ENCODE measurements at places on chromosomes 5 and 9.
A peak's percentile ranks its signal among the peaks of the same experiment; 100 is the strongest.

GRCh38 chr5:147733075-147733474, 49.5 kb downstream of the JAKMIP2 start:
- no peak for DNase-seq

GRCh38 chr5:149739371-149739770, 9.3 kb downstream of the PPARGC1B start:
- no peak for DNase-seq

GRCh38 chr9:124282442-124283227, 24.9 kb downstream of the NEK6 start:
- no peak for DNase-seq

DNA sequence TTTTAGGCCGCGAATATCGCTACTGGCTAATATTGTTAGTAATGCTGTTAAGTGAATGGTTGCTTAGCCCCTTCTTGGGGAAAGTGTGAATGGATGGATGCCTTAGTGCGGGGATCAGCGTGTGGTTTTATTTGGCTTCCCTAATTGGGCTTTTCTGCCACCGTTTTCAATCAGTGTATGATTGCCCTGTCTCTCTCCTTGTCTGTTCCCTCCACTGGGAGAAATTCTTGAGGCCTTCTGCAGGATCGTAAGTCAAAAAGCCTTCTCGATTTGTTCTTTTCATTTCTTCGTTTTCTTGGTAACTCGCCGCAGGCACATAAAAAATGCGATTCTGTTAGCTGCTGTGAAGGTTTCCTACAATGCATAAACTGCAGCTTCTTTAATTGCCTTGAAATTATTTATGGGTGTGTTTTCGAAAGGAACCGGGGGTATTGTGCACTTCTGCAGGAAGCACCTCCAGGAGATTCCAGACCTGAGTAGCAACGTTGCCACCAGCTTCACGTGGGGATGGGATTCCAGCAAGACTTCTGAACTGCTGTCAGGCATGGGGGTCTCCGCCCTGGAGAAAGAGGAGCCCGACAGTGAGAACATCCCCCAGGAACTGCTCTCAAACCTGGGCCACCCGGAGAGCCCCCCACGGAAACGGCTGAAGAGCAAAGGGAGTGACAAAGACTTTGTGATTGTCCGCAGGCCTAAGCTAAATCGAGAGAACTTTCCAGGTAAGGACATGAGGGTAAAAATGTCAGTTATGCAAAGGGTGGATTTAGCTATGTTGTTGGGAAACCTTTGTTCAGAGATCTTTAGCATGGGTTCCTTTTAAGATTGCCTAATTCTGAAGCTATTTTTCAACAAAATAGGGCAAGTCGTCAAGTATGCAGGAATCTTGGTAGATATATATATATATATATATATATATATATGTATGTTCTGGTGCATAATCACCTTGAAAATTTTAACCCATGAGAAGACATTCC, 700 bp downstream of the SKP2 start:
- DNase-seq = peak; percentile 22

DNA sequence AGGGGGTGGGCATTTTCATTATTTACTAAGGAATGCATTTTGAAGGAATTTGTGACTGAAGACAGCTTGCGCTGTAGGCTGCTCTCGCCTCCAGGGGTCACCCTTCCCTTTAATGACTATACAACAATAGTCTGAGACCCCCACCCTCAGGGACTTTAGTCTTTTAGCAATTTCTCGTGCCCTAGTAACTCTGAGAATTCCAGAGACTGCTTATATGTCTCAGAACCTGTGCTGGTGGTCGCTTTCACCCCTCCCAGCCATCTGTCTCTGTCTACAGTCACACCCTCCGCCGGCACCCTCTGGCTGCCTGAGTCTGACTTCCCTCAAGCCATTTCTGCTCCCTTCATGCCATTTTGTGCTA, 671.4 kb downstream of the NR2F1-AS1 start:
- DNase-seq = peak; percentile 77

DNA sequence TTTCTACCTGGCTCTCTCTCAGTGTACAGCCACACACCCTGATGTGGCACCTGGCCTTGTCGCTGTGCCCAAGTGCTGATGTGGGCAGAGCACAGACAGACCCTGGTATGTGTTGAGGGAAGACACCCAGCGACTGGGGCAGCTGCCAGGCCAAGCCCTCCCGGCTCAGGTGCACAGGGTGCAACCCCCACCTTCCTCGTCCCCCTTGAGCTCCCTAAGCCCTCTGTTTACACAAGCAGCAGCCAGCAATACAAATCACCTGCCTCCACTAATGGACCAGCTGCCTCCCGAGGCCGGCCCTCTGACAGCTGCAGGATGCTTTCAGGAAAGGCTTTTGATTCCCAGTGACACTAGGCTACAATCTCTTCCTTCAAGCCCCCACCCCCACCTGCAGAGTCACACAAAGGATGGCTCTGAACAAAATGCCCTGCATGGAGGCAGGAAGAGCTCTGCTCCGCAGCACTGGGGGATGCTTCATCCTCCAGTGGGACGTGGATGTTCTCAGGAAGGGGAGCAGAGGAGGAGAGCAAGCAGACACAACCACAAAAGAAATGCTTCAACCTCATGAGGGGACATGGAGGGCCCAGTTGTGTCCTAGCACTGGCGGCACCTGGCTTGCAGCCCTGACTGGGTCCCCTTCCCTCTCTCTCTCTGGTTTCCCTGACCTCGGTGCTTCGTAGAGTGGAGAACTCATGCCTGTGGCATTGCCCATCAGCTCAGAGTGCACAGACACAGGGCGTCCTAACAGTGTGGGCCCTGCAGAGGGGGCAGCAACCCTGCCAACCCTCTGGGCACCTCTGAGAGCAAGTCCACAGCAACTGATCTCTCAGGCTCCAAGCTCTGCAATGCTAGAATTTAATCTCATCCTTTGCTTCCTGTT, 140.8 kb downstream of the BARX1 start:
- peak; percentile 91 for DNase-seq

- no peak for DNase-seq
Observed at GRCh38 chr9:92510747-92511146, 25.0 kb downstream of the ECM2 start.

- DNase-seq = no peak
Observed at GRCh38 chr5:178738520-178738919, 8.1 kb upstream of the ZNF354A start.

GRCh38 chr5:10319202-10319851, 11.6 kb upstream of the CMBL start:
- no peak for DNase-seq

DNA sequence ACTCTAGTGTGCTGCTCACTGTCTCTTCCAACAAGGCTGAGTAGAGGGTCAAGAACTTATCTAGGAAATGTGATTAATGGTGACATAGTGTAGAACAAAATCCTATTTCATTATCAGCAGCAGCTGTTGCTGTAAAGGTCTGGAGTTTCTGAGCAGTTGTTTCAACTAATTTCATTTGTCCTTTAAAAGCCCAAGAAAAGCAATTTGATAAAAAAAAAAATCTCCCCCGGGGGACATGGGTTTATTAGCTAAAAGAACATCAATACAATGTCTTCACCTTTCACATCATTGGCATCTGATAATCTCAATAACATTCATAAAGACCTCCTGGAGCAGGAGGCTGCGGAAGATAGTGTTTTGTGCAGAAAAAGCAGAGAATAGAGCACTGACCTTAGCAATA, 468.1 kb downstream of the KCTD16 start:
- peak; percentile 78 for DNase-seq

DNA sequence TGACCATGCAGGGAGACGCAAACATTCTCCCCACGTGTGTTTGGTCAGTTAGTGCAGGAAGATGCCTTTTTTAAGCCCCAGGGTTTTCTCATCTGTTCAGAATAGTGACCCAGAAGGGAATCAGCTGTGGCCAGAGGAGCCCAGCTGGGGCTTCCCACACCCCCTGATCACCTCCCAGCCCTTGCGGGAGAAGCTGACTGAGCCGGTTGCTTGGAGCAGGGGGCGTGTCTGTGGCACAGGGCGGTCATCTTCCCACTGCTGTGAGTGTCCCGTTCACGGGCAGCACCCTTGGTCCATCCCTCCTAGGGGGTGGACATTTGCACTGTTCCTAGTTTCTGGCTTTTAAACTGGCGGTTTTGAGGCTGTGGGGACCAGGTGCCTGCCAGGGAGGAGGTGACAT, 69.7 kb downstream of the NEK6 start:
- DNase-seq = no peak

DNA sequence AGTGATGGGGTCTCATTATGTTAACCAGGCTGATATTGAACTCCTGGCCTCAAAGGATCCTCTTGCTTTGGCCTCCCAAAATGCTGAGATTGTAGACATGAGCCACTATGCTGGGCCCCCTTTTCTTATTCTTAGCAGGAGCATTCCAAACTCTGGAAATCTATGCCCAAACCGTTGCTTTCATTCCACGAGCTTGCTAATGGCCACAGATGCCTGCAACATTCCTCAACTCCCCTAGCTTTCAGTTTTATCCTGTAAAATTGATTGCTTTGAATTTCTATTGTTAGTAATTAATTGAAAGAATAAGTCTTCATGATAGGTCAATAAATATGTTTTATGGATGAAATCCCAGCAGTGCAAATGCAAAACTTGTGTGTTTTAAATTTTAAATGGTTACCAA, 564.8 kb upstream of the WWC1 start:
- DNase-seq = no peak

- no peak for DNase-seq
Observed at GRCh38 chr9:6152788-6153187, 62.8 kb upstream of the IL33 start.

GRCh38 chr5:150118561-150119229, 32.3 kb upstream of the CSF1R start:
- no peak for DNase-seq

GRCh38 chr5:117701062-117701461, 1126.4 kb upstream of the SEMA6A start:
- no peak for DNase-seq

GRCh38 chr9:133610845-133611244, 1.7 kb upstream of the FAM163B start:
- DNase-seq = peak; percentile 63

DNA sequence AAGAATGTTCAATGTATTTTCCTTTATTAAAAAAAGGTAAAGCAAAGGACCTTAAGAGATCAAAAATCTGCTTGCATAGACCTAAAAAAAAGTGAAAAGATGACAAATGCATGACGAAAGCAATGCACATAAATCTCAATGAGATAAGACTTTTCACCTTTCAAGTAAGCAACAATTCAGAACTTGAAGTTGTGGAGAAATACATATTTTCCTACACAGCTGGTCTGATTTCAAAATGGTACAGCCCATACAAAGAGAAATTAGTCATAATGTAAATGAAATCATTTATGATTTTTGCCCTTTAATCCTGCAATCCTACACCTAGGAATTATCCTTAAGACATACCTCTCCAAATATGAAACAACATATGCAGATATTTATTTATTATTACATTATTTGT, 568.0 kb downstream of the ANXA1 start:
- no peak for DNase-seq

DNA sequence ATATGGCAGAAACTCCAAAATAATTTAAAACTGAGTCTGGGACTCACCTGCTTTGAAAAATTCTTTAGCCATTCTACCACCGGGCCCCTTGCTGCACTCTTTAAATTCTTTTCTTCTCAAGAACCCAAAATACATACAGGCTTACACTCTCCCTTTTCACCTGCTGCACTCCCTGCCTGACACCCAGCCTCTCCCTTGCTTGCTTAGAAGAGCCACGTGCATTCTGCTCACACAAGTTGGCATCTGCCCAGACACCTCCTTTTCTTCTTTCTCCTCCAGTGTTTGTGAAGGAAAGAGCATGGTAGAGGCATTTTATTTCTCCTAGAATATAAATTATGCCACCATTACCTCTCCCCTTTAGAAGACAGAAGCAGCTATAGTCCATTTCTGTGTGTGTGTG, 39.0 kb upstream of the AOPEP start:
- DNase-seq = no peak

GRCh38 chr5:172453986-172454357, 353 bp downstream of the SH3PXD2B start:
- DNase-seq = peak; percentile 47

DNA sequence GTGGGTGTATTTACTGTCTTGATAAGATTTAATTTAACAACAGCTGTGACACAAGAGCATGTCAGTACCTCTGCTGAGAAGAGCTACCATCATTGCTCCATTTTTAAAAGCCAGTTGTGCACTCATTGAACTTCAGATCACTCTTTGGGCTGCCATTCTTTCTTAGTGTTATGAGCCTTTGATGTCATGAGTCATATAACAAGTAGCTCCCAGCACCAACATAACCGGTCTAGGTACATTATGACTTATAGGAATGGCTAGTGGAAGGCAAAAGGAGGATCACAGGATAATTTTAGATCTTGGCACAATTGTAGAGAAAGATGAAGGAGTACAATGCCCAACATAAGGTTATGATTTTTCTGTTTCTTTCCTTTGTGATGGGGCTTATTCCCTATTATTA, 170.8 kb upstream of the FBN2 start:
- no peak for DNase-seq

DNA sequence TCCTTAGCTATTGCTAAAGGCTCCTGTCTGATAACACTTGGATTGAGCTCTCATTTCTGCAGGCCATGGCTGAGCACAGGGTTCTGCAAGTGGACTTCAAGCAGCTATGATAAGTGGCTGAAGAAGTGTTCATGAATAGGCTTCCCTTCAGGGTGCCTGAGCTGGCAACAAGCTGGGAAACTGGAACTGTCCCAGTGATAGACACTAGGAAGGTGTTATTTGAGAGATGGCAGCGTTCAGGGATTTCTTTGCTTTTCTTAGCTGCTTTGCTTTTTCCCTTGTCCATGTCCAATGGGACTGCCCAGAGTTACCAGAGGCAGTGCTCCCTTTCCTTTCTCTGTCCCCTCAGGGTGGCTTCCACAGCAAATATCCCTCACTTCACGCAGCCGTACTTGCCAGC, 75.8 kb downstream of the INIP start:
- DNase-seq = no peak

GRCh38 chr9:115296831-115297565, 179.0 kb upstream of the TNC start:
- no peak for DNase-seq

GRCh38 chr9:107943901-107944300, 454.3 kb upstream of the KLF4 start:
- no peak for DNase-seq

DNA sequence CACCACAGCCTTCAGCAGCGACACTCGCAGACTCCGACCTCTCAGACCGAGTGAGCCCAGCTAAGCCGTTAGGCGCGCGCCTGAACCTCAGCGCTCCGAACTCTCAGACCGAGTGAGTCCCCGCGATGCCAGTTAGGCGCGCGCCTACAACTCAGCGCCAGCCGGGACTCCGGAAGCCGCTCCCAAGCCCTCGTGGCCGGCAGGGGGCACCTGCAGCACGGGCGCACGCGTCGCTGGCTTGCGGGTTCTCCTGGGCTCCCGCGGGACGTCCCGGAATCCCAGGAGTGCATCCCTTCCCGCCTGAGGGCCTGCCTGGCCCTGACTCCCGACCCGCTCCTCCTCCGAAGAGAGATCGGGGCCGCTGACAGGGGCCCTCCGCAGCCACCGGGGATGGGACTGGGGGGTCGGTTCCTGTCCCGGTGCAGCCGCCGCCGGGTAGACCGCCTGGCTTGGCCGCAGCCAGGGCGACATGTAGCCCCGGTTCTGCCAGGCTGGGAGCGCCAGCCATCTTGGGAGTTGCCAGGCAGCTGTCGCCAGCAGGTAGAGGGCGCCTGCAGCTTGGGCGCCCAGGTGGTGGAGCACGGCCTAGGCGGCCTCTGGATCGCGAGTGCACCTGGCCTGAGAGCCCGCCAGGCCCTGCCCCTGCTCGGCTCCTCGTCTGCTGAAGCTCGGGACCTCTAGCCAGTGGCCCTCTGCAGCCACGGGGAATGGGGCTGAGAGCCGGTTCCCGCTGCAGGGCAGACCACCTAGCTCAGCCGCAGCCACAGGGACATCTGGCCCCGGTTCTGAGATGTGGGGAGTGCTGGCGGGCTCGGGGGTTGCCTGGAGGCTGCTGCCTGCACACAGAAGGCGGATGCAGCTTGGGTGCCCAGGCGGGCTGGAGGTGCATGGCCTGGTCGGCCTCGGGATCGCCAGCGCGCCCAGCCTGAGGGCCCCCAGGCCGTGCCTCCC, at the start of gene ANKRD18A:
ANKRD18A (minus strand) TSS at position 114 of the 951 bp plus-strand sequence. CDS start 311 bp downstream, outside the sequence.
- DNase-seq = peak; percentile 75

Data from NCI-H82 (cell line).